Caudate nucleus (tissue), 63 donors: ENCODE measurements at places on chromosomes 13 and 19.

DNA sequence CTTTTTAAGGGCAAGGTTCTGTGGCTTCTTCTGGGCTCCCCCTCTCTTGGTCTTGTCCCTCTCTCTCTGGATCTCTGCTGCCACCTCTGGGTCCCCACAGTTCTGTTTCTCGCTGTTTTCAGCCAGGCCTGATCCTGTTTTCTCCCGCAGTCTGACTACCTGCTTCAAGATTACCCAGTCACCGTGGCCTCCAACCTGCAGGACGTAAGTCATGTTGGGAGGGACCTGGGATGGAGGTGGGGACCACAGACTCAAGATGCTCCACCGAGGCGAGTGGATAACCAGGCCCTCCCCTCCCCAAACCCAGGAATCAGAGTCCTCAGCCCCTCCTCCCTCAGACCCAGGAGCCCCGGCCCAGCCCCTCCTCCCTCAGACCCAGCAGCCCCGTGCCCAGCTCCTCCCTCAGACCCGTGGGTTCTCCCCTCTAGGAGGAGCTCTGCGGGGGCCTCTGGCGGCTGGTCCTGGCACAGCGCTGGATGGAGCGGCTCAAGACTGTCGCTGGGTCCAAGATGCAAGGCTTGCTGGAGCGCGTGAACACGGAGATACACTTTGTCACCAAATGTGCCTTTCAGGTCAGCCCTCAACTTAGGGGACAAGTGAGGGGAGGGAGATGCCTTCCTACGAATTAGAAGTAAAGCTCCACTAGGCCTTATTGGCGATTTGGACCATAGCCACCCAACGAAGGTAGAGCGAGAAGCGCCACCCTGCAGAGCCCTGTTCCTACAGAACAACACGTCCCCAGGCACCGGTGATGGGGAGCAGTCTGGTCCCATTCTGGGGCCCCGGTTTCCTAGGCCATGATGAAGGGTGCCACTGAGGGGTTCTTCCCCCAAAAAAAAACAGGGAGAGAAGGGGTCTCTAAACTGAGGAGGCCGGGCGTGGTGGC, 2.2 kb downstream of the FLT3LG start:
- DNase-seq: no peak

DNA sequence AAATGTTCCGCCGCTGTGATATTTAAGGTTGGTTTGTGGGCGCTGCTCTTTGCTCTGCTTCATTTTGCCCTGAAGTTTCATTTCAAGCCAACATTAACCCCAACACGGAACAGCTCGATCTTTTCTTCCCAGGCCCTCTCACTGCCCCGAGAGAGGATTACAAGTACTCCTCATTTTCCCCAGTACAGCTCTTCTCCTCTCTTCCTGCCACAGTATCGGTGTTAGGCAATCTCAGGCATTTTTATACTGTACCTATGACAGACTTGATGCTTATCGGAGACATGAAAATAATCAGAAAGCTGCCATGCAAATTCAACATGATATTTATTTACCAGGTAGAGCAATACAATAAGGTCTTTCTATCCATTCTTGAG, 1.3 kb upstream of the EDNRB start:
- DNase-seq: no peak

GRCh38 chr13:22126433-22127021, 455.7 kb downstream of the FGF9 start:
- DNase-seq: no peak

DNA sequence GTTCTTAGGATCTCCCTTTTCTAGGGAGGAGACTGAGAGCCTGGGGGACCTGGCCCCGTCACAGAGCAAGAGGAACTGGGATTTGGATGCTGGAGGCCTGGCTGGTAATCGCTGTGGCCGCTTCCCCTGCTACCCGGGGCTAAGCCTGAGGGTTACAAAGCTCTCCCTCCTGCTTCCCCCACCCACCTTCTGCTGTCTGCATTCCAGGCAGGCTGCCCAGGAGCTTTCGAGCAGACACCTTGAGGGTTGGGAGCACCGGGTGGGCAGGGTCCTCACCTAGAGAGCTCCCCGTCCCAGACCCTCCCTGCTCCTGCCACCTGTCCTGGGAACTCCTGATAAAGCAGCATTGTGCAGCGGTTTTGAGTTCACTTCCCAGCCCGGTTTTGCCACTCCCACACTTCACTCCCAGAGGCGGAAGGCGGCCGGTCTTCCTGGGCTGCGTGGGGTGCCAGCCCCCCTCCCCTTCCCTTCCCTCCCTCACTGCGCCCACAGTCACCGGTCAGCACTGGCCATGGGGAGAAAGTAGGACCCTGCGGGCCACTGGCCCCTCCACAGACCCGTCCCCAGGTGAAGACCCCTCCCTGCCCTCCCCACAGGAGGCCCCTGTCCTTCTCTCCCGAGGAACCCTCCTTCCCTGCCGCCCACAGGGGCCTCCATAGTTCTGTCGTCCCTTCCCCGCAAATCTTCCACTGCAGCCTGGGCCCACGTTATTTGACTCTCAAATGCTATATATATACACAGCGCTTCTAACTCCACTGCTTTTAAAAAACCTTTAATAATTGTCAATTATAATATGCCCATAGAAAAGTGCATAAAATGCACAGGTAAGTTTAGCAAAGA, 8.1 kb downstream of the PAK4 start:
- no peak for DNase-seq

- no peak for DNase-seq
Measured at GRCh38 chr13:20779405-20779804, 5.6 kb upstream of the EEF1AKMT1 start.

DNA sequence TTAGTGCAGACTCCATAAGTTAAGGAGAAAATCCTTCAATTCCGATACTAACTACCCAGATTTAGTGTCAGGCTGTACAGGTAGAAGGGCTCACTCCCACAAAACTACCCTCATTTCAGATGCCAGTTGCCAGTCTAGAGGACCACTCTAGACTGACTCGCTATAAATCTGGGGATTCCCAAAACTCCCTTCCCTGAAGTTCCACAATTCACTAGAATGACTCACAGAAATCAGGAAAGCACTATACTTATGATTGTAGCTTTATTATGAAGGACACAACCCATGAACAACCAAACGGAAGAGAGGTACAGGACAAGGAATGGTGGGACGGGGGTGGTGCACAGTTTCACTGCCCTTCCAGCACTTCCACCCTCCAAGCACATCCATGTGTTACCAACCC, 321.2 kb downstream of the DIAPH3 start:
- DNase-seq: no peak

DNA sequence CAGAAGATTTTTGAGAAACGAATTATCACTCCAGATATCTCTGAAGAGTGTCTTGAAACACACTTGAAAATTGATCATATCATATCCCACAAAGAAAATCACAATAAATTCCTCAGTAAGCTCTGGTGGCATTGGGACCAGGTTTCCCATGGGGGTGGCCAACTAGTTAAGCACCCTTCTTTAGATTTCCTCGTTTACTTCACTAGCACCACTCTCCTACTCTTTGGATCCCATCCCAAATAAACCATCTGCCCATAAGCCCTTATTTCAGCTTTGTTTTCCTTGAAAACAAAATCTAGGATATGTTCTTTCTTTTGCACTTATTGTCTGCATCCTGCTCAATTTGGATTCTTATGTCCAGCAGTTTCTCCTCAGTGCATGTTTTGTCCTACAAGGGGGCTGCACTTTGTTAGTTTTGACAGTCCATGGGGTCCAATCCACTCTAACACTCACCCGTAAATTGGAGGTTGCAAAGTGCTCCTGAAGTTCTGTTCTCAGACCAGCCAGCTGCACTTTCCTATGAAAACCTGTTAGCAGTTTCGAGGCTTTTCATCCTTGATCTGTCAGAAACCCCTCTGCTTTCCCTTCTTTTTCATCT, 40.3 kb upstream of the FAM124A start:
- DNase-seq: no peak

DNA sequence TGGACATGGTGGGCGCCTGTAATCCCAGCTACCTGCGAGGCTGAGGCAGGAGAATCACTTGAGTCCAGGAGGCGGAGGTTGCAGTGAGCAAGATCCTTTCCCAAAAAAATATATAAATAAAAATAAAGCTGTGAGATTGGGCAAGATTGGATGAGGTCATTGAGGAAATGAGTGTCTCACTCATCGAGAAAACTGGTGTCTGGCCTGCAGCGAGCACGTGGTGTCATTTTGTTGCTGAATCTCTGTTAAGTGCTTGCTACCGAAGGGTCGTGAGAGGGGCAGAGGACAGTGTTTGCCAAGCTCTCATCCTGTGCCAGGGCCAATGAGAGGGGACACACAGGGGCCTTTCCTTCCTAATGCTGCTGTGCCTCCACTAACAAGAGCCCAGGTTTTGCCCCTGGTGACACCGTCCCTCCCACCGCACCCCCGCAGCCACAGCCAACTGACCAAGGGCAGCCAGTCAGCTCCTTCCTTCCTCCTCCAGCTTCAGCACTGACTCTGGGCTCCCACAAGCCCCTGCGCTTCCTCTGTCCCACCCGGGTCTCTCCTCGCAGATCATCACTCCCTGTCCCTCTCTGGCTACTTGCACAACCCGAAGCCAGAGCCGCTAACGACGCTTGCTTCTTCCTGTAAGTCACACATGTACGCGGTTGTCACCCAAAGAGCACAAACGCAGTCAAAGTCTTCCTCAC, 3.2 kb downstream of the POLD1 start:
- DNase-seq: no peak

GRCh38 chr13:42484386-42484785, 89.6 kb upstream of the TNFSF11 start:
- no peak for DNase-seq

DNA sequence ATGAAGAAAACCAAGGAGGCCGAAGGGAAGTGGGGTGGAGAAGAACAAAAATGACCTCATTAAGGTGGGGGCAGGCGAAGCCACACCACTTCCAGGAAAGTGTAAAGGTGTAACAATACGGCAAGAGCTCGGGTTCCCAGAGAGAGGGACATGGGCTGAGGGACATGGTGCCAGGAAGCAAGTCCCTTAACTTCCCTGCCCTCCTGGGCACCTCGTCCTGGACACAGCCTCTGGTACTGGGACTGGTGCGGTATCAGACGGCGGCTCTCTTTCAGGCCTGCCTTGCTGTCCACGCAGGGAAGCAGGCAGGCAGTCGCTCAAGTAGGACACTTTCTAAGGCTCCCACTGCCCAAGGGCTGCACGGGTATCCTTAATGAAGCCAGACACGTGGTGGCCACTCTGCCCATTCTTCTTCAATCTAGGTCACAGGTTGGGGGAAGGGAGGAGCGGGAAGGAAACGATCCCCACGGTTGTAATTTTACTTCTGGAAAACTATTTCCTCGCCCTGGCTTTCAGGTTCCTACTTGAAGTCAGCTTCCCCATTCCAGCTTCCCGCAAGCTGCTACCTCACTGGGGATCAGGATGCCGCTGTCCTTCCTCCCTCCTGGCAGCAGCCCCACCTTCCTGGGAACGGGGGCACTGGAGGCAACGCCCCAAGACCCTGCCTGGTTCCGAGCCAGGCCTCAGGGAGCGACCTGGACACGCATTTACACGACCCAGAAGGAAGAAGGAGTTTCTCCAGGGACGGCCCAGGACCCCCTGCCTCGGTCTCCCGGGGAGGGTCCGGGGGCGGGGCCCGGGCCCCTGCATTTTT, 1.2 kb downstream of the AP3D1 start:
- no peak for DNase-seq

DNA sequence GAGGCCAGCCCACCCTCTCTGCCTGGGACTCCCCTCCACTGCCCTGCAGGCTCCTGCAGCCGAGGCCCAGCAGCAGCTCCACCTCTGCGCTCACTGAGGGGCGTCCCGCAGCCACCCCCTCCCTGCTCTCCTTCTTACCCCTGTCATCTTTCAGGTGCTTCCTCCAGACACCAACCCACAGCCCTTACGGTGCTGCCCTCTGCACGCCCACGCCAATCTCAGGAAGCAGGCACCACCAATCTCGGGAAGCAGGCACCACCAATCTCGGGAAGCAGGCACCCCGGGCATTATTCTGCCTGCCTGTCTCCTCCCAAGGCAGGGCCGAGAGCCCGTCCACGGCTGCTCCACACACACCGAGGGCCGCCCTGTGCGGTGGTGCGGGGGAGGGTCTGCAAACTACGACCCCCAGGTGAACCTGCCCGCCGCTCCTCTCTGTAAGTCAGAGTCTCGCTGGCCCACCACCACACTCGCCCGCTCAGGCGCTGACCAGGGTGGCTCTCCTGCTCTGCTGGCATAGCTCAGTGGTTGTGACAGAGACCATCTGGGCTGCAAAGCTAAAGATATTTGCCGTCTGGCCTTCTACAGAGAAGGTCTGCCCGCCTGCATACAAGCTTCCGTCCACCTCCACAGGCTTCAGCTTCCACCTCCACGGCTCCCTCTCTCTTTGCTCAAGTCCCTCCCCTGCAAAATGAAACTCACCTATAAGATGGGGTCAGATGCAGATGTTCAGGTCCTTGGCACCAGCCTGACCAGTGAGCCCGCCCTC, 2.9 kb downstream of the LSM7 start:
- DNase-seq: no peak

- no peak for DNase-seq
Measured at GRCh38 chr19:33490041-33490451, 31.5 kb downstream of the PEPD start.

DNA sequence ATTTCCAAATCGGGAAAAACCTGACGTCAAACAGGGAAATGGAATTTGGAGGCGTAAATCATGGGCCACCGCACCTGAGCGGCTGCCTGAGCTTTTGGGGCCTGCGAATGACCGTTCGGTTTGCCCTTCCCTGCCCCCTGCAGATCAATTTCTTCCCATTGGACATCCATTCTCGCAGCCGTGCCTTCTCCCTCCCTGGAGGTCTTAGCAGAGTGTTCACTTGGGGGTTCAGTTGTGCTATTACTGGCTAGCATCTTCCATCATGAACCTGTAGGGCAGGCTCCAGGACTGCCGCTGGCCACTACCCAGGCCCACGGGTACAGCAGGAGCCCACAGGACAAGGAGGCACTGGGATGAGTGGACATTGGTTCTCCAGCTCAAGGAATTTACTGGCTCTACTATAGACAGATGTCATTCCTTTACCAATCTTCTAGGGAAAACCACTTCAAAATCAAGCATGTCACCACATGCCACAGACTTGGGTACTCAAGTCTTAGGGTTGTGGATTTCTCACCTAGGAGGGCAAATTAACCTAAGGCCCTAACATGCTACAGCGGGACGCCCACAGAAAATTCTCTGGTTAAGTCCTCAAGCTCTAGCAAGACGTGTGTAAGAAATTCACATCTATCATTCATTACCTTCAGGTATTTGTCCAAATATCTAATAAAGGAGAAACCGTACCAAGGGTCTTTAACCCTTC, 75.5 kb downstream of the COL4A1 start:
- no peak for DNase-seq

DNA sequence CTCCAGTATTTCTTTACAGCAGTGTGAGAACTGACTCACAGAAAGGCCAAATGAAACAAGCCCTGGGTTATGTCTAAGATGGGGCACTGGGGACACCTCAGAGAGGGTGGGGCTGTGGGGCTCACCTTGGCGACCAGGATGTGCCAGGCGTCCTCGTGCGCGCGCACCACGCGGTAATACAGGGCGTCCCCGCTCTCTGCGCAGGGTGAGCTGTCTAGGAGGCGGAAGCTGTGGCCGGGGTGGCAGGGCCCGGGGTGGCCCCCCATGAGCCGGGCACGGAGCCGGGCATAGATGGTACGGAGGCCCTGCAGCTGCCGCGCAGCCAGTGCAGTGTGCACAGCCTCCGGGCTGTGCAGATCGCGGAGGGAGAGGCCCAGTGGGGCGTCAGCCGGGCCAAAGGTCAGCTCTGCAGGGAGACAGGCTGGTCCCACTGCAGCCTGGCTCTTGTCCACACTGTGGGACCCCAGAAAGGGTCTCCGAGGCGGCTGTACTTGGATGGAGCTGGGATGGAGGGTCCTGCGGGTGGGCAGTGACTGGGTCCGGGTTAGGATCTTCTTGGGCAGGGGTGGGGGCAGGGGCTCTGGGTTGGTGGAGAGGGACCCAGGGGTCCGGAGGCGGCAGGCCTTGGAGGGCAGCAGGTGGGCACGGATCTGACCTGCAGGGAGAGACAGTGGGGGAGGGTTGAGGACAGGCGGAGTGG, 3.4 kb downstream of the PEAK3 start:
- DNase-seq: no peak

- no peak for DNase-seq
Measured at GRCh38 chr19:2577722-2578335, 101.9 kb downstream of the GADD45B start.
